ENCODE measurements at places on chromosomes 1 and 21. TPM values are rescaled to one million over a fixed set of nuclear protein-coding genes. Genes with fewer than 3 reads are reported as not detected.

The USH2A gene
- total RNA-seq: 0.14 TPM

The C1orf105 gene
- not detected for total RNA-seq

The PDPN gene
- 47.4 TPM for total RNA-seq

The C1orf116 gene
- 0.37 TPM for total RNA-seq

The TSTD1 gene
- total RNA-seq: 6.7 TPM

The RWDD3 gene
- total RNA-seq: 18.9 TPM

The ICOSLG gene
- total RNA-seq: 0.07 TPM

The RLF gene
- 26.5 TPM for total RNA-seq

The GBP1 gene
- total RNA-seq: not detected

The COL16A1 gene
- 0.80 TPM for total RNA-seq

The SHISAL2A gene
- 0.65 TPM for total RNA-seq

The CD46 gene
- total RNA-seq: 98.7 TPM

The OR2L8 gene
- total RNA-seq: not detected

The KCNE2 gene
- total RNA-seq: 0.39 TPM

The SHISA4 gene
- 10.8 TPM for total RNA-seq

The S100A10 gene
- total RNA-seq: 44.8 TPM

The SPRR2E gene
- total RNA-seq: not detected

The S100A2 gene
- not detected for total RNA-seq

The TSNAX gene
- total RNA-seq: 39.2 TPM

The KCNQ4 gene
- total RNA-seq: 0.89 TPM

The DNAJC28 gene
- total RNA-seq: 2.4 TPM

The TAS1R1 gene
- total RNA-seq: not detected

The HES5 gene
- 90.9 TPM for total RNA-seq

The DMBX1 gene
- total RNA-seq: not detected

The GPR52 gene
- total RNA-seq: 0.75 TPM

The CHODL gene
- 0.96 TPM for total RNA-seq

The LMO4 gene
- 91.4 TPM for total RNA-seq

The NBPF19 gene
- total RNA-seq: 16.1 TPM

The MFSD2A gene
- 20.9 TPM for total RNA-seq

The GPR25 gene
- total RNA-seq: not detected

The LCE1D gene
- total RNA-seq: not detected

The HMCN1 gene
- 18.1 TPM for total RNA-seq

The PIGM gene
- total RNA-seq: 9.9 TPM
